ENCODE measurements at places on chromosomes 4 and X.
A peak's percentile ranks its signal among the peaks of the same experiment; 100 is the strongest.

DNA sequence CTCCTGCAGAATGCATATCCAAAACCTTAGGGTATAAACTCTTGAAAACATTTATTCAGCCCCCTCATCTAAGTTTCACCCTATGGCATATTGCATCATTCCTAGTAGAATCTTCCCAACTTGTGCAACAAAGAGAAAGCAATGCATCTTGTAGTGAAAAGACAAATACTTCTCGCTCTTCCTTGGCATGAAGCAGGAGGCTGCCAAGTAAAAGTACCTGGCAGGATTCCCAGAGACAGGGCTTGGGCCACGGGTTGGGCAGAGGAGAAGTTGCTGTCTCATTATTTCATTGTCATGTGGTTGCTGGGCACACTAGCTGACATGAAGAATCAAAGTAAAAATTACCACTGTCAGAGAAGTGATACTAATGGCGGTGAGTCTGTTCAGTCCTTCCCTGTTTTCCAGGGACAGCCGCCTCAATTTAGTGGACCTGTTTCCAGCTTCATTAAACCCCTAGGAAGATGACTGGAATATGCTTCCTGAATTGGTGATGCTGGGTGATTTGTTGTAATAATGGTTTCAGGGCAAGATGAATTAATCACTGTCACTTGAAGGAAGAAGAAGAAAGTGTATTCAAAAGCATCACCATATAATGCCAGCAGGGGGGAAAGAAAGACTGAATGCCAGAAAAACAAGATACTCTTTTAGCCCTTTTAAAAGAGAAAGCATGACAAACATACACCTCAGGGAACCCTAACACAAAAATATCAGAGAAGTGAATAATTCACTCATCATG, 380.5 kb upstream of the IGFBP7 start:
- DNase-seq, result no peak

GRCh38 chrX:103663981-103664762, 22.3 kb downstream of the MORF4L2 start:
- DNase-seq, result no peak

- DNase-seq, result peak; percentile 28
Observed at GRCh38 chr4:171846232-171846631, 33.0 kb downstream of the GALNTL6 start.

DNA sequence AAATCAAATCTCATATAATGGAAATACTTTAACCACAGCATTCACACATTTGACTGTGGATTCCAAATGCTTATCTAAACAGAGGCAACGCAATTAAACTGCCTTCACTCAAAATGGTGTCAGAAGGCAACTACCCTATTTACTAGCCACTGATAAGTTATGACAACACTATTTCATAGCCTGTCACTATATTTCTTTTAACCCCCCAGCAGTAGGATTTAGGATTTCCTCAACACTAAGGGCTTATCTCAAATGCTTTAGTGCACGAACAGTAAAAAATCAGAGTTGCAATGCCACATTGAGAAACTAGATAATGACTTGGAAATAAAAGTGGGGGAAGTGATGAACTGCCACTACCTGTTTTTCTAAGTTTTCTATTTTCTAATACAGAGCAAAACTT, 66.7 kb downstream of the DHX15 start:
- no peak for DNase-seq

- no peak for DNase-seq
Observed at GRCh38 chr4:108370291-108371141, 201.8 kb upstream of the LEF1 start.

DNA sequence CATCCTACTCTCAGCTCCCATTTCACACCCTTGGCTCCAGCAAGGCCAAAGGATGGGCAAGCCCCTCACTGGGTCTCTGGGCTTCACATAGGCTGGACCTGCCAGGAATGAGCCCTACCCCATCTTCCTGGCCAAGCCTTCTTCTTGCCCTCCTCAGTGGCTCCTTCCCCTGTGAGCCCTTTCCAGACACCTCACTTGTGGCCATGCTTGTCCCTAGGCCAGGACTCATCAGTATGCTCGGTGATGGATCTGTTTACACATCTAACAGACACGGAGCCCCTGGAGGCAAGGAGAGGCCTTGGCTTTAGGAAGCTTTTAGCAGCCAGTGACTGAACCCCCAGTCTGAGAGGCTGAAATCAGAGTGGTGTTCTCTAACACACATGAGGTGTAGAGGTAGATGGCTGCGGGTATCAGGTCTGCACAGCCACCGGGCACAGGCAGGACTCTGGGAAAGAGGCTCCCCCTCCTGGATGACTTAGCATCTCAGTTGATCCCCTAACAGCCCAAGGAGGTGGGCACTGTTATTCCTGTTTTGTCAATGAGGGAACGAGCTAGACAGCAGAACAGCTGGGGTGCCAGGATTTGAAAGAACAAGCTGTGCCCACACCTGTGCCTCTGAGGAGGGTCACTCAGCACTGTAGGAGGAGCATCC, 44.8 kb downstream of the PPP2R2C start:
- no peak for DNase-seq

DNA sequence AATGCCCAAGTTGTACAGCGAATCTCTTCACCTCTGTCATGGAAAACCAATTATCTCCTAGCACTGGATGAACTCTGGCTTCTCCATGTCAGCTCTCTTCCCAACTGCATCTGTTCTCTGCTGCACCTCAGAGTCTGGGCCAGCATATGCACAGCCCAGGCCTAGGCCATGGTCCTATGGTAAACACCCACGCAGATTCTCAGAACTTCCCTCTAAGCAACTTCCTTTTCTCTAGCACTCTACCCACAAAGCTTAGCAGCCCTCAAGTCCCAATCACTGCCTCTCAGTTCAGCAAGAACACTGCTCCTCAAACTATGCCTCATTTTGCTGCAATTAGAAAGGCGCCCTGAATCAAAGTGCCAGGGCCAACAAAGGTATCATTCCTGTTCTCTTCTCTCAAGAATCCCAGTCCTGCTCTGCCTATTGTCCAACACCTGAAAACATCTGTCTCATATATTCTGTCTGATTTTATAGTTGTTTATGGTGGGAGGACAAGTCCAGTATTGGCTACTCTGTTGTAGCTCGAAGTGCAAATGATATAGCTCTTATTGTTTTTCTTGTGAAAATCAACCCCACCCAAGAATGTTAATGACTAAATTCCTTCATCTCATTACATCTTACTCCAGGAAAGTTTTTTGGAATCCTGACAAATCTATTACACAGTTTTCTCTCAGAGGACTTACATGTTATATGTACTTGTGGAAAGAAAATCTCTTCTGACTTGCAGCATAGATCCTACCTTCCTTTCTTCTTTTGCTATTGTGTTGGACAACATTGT, 85.4 kb downstream of the DCHS2 start:
- DNase-seq, result peak; percentile 62

DNA sequence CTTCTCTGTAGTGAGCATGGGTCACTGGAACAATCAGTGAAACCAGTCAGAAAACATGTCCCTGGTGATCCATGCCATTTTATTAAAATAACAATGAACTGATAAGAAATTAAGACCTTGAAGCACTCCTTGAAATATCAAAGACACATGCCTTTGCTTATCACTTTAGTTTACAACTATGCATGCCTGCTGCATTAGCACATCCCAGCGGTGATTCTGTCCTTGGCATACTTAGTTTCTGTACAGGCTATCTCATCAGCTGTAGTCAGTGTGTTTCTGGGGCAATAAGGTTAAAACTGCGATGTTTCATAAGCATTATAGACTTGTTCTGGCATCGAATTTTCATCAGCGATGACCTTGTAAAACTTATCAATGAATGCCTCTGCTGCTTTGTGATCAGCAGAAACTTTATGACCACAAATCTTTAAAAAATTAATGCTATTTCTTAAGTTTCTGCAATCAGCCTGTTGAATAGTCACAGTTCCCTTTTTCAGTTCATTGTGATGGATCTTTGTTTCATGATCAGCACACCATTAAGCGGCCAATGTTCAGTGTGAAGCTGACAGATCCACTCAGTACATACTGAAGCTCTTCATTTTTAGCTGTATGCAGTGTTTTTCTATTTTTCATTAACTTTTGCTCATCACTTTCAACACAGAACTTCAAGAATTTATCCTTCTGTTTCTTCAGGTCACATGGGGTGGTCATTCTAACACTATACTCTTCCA, 150.5 kb downstream of the RNF150 start:
- DNase-seq, result no peak

- DNase-seq, result no peak
Observed at GRCh38 chr4:82593411-82593810, 31.6 kb upstream of the TMEM150C start.

Data from retinal pigment epithelial cell (primary cell).